ENCODE measurements at places on chromosomes 2 and 18.

- DNase-seq: no peak
These were observed 246.5 kb downstream of the GBX2 start for GRCh38 chr2:235921508-235922191.

- DNase-seq: no peak
These were observed 177.1 kb downstream of the FAM210A start for GRCh38 chr18:13548966-13549879.

- DNase-seq: no peak
These were observed 101.6 kb upstream of the TEX51 start for GRCh38 chr2:126796931-126797621.

GRCh38 chr2:12694990-12695774 lies 21.6 kb upstream of the TRIB2 start:
- DNase-seq: no peak

DNA sequence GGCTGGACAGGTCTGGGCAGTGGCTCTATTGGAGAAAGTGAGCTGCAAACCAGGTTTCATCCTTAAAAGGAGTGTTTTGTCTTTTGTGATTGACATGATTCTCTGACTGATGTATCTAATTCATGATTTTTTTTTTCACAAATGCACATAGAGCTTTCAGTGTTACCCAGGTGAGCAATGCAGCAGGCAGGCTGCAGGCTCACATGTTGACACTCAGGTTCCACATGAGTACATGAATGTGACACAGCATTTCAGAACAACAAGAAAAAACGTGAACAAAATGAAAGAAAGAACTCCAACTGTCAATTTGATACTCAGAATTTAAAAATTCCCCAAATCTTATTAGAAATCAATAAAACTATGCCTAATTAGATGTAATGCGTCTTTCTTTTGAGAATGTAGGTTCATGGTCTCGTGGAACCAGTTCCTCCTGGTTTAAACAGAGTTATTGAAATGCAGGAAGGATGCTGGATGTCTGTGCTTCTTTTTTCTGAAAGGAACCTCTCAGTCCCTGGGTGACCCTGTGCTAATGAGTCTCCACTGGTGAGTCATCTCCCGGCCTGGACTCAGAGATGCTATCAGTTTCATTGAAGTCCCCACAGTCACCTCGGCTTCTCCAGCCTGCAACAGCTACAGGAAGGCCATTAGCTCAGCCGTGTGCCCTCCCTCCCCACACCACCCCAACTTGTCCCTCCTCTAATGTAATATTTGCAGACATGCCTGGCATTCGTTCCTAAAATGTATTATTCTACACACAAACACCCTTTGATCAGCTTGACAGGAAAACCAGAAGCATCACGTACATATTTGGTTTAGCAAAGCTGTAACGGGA lies 430.4 kb downstream of the LPIN1 start:
- no peak for DNase-seq

DNA sequence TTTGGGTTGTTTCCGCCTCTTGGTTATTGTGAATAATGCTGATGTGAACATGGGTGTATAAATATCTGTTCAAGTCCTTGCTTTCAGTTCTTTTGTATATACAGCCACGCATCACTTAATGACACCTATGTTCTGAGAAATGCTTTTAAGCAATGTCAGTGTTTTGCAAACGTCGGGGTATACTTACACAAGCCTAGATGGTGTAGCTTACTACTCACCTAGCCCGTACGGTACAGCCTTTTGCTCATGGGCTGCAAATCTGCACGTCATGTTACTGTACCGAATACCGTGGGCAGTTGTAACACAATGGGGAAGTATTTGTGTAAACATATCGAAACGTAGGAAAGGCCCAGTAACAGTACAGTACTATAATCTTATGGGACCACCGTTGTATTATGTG lies 12.4 kb downstream of the RALB start:
- DNase-seq: no peak

DNA sequence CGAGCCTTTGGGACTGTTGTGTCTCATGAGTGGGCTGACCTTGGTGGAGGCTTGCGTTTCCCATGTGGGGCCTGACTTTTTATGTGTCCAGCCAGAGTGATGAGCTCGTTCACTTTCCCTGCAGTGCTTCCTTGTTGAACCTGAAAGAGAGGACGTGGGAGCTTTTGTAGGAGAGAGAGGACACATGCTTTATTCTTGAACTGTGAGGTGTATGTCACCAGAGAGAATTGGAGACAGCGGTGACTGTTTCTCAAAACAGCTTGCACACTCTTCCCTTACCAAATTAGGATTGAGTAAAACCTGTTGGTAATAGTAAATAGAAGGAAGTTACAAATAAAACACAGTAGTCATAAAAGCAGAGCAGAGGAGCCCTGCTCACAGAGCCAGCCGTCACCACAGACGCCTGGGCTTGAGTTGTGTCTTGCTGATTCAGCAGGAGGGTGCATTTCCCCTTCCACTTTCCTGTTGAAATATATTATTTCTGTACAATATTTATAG lies 60.7 kb downstream of the INPP4A start:
- no peak for DNase-seq

DNA sequence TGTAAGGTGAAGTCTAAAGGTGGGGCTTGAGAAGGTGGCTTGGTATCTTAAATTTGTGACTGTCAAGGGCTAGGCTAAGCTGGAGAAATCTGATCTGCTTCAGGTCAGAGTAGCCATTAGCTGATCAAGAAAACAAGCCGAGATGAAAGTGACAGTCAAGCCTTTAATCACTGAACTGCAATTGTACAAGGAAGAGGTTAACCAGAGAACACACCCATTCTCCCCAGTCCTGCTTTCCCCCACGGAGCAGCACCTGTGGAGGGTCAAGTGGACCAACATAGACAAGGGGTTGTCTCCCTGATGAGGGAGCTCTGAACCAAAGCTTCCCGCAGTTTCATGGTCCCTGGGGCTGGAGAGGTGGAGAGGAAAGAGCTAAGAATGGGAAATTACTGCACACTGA lies 901.2 kb downstream of the DCC start:
- DNase-seq: no peak

DNA sequence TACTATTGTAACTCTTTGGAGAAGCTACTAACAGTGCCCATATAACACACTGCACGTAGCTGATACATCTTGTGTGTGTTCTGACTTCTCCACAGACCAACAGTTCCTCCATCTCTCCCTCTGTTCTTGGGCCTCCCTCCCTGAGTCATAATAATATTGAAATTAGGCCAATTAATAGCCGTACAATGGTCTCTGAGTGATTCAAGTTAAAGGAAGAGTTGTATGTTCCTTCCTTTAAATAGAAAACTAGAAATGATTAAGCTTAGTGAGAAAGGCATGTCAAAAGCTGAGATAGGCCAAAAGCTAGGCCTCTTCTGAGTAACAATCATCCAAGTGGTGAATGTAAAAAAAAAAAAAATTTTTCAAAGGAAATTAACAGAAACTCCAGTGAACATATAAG lies 828.4 kb upstream of the CHAC2 start:
- no peak for DNase-seq

DNA sequence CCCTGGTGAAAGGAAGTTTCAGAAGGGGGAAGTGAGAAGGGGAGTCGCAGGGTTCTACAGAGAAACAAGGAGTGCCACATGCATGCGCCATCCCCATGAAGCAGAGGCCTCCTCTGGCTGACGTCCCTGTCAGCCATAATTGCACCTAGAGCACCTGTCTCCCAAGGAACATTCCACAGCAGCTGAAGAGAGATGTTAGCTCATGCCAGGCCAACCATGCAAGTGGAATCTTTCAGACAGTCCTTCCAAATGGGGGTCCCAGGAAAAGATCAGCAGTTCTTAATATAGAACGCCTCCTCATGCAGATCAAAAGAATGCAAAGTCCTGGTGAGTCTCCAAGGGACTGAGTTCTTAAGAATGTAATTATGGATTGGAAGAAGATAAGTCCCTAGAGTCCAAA lies 29.6 kb downstream of the MRO start:
- no peak for DNase-seq

GRCh38 chr2:110903548-110903947 lies 171.2 kb downstream of the ACOXL start:
- no peak for DNase-seq

- DNase-seq: no peak
These were observed 644 bp upstream of the NEU2 start for GRCh38 chr2:233031556-233032500.
